ENCODE measurements at places on chromosomes 13 and 19.

- no peak for DNase-seq
These were observed 42.6 kb upstream of the ZNF91 start for GRCh38 chr19:23437901-23438300.

DNA sequence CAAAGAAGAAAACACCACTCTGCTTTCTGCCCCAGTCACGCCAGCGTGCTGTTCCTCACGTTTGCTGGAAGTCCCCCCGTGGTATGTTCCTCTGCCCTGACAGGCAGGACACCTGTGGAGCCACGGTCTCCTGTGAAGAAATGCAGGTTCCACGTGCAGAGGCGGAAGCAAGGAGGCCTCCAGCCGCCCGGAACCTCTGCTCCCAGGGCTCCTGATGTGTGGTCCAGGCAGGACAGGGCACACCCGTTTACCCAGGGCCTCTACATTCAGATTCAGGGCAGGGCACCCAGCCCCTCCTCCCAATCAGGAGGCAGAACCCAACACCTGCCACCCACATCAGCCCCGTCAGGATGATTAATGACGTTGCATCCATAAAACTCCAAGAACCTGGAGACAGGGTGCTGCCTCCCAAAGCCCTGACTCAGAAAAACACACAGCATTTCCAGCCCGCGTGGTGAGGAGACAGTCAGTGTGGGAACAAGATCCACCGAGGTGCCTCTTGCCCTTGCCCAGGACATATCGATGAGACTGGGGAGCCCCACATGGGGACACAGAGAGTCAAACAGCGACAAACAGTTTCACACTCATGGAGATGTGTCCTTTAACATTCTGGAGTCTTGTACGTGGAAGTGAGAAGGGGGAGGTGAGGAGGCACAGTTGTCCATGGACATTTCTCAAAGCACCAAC is 76.2 kb downstream of the COL4A1 start:
- DNase-seq: no peak

DNA sequence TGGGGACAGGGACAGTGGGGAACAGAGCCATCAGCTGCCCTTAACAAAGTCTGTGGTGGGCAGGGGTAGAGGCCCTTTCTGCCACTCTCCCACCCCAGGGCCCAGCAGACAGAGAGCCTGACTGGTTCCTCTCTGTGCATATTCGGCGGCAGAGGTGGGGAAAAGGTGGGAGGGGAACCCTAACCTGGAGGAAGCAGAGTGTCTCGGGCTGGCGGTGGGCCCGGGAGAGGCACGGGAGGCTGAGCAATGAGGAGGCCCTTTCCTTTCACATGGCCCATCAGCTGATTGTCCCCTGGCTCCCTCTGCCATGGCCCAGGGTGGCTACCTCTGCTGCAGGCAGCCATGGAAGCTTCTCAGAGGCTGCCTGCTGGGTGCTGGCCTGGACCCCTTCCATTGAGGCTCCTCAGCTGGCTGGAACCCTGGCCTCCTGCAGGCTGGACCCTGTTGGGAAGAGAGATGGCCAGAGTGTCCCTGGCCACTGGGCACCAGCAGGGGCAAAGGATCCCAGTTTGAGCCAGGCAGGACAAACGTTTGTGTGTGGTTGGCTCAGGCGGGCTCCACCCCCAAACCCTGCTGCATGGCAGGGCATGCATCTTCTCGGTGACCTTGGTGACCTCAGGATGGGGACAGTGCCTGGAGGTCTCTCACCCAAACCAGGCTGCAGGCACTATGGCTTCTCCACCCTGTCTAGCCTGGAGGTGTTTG is 202.8 kb upstream of the ZNF536 start:
- no peak for DNase-seq

DNA sequence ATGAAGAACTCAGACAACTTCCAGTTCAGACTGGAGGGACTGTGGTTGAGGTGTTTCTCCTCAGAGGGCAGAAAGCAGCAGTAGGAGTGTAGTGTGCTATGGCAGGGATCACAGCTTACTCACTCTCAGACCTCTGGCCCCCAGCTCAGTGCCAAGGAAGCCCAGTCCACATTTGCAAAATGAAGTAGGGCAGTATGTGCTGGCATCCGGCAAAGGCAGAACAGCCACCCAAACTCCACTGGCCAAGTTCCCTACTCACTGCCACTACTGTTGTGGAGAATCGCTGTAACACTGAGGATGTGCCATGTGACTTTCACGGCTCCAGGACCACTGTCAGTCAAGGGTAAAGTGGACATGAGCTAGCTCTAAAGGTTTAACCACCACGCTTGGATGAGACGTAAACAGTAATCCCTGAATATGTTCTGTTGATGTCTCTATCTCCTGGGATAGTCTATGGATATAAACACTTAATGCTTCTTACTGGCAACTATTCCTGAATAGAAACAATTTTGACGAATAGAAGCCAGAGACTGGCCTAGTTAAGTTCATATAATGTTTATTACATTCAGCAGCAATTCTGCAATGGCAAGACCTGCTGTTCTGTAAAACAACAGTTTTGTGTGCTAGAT is 67.0 kb upstream of the SLC15A1 start:
- no peak for DNase-seq

- no peak for DNase-seq
These were observed 10.0 kb downstream of the NMRK2 start for GRCh38 chr19:3942790-3943409.

- no peak for DNase-seq
These were observed 29.5 kb upstream of the FNDC3A start for GRCh38 chr13:48946163-48946562.

DNA sequence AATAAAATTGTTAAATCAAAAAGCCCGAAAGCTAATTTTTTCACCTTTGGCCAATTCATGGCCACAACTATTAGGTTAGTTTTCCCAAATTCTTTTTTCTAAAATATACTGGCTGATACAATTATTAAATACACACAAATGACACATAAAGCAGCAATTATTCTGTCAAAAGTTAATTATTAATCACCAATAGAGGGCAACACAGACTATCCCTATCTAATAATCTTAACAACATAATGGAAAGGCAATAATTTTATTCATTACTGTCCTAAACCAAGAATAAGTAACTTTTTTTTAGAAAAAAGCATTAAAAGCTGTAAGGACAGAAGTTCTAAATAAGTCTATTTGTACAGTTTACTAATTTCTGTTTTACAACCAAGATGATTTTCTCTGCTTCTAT is 51.7 kb downstream of the KATNAL1 start:
- no peak for DNase-seq

DNA sequence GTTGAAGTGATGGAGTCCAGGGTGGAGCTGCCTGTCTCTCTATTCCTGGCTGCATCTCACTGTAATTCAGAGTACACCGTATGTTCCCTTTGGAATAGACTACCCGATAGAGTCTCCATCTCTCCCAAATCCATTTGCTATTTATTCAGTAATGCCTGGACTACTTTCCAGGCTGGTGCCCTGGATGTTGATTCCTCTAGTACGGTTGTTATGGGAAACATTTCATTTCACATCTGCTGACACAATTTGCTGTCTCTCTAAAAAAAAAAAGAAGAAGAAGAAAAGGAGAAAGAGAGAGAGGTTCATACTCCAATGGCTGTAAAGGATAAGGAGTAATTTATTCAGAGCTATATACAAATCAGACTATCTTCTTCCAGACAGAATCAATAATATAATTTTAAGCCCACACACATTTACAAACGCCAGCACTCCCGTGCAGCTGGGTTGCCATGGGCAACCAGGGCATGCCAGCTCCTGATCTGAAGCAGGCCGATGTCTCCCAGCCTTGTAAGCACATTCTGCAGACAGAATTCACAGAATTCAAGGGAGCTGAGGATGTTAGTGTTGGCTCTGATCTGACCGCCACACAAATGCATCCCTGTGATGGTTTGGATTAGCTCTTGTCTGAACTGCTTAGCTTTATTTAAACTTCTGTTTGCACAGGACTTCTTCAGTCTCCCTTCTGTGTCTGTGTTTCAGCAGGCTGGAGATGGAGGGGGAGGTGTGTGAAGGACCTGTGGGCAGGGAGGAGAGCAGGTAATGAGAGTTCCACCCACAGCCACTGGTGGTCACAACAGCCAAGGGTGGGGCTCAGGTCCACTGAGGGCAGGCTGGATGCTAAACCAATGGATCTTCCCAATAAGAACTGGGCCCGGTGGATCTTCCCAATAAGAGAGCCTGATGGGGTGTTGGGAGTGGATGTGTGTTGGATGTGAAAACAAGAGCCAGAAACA is 66.0 kb downstream of the TEX26 start:
- DNase-seq: no peak

DNA sequence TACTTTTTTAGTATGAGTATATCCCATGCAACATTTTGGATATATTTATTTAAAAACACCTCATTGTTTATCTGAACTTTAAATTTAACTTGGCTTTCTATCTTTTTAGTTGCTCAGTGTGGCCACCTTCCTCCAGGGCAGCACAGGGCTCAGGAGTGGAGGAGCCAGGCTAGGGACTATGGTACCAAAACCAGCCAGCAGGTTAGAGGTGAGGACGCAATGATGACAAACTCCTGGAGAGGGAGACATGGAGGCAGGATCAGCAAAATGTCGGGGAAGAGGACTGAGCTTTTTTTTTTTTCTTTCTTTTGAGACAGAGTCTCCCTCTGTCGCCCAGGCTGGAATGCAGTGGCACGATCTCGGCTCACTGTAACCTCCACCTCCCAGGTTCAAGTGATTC is 29.6 kb upstream of the CALM3 start:
- DNase-seq: peak; percentile 10

DNA sequence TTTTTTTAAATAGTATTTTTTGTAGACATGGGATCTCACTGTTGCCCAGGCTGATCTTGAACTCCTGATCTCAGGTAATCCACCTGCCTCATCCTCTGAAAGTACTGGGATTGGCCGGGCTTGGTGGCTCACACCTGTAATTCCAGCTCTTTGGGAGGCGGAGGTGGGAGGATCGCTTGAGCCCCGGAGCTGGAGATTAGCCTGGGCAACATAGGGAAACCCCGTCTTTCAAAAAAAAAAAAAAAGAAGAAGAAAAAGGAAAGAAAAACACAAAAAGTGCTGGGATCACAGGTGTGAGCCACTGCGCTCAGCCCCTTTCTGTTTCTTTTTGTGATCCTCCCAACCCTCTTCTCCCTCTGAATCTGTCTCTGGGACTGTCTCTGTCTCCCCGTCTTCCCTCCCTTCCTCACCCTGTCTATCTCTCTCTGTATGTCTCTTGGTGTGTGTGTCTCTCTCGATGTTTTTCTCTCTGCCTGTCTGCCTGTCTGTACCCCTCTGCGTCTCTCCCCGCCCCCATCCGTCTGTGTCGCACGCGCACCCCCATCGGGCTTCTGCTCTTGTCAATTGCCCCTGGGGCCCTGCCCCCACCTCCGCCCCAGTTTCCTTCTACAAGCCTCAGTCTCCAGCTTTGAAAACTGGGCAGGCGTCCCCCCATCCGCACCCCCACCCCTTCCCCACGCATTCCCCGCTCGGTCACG is 540 bp upstream of the ZFP36 start:
- peak; percentile 85 for DNase-seq

DNA sequence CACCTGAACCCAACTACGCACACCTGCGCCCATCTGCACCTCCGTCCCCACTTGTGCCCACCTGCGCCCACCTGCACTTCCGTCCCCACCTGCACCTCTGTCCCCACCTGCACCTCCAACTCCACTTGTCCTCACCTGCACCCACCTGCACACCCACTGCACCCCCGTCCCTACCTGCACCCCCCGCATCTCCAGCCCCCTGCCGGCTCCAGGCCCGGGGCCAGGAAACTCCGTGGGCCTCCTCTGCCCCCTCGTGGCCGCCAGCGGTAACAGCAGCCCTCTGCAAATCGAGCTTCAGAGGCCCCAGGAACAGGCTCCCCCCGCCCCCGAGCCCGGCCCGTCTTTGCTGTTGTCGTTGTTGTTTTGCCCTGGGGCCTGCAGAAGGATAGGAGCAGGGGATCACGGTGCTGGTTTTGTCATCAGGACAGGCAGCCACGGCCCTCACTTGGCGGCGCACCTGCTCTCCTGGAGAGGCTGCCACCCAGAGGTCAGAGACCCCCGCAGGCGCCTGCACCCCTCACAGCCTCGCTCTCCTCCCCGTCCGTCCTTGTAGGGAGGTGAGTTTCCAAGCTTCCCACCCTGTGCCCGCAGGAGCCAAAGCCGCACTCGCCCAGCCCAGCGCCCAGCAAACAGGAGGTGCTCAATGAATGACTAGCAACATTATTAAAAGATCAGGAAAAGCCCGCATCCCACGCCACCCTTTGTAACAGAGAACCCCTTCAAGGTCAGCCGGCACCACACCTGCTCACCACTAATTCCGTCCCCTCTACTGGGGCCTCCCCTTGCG is 65.4 kb downstream of the GNG7 start:
- peak; percentile 66 for DNase-seq

DNA sequence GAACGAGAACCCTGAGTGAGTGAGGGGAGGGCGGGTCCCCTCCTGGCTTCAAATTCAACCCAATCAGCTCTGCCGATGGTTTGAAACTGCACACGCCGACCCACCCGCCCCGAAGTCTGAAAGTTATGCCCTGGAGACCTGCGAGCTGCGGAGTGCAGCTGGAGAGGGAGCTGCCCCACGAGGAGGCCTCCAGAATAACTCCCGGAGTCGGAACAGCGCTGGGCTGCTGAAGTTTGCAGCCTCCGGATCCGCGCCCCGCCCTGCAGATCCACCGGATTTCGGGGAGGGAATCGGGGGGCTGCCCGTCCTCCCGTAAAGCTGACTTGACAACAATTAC is 7.0 kb downstream of the POU4F1 start:
- no peak for DNase-seq

GRCh38 chr13:88022431-88023208 is 351.4 kb downstream of the SLITRK5 start:
- no peak for DNase-seq

- DNase-seq: no peak
These were observed 194.3 kb upstream of the SLITRK6 start for GRCh38 chr13:85993567-85993966.

DNA sequence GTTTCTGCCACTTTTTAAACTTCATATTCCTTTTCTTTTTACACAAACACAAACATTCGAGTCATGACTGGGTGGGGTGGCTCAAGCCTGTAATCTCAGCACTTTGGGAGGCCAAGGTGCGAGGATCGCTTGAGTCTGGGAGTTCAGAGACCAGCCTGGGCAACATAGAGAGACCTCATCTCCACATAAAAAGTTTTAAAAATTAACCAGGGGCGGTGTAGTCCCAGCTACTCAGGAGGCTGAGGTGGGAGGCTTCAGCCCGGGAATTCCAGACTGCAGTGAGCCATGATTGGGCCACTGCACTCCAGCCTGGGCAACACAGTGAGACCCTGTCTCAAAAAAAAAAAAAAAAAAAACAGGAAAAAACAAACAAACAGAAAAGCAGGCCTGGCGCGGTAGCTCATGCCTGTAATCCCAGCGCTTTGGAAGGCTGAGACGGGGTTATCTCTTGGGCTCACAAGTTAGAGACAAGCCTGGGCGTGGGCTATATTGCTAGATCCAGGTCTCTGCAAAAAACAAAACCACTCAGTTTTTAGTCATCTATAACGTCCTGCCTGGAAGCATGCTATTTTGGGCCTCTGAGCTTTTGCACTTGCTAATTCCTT is 583 bp upstream of the BAX start:
- DNase-seq: no peak

Data from activated CD4-positive, alpha-beta T cell treated with anti-CD3 and anti-CD28 coated beads, Interleukin-2, amount 50 U/mL, for 16 hours (primary cell).